Central memory CD4-positive, alpha-beta T cell (primary cell): ENCODE measurements at places on chromosomes 12 and 14.

GRCh38 chr14:79586989-79587598 is 624.2 kb downstream of the DIO2 start:
- no peak for DNase-seq

- DNase-seq: no peak
These were observed 205.9 kb downstream of the STXBP6 start for GRCh38 chr14:24844011-24844410.

GRCh38 chr12:74286254-74286653 is 251.4 kb upstream of the ATXN7L3B start:
- DNase-seq: no peak

GRCh38 chr12:66707002-66707697 is 28.3 kb upstream of the GRIP1 start:
- DNase-seq: no peak

DNA sequence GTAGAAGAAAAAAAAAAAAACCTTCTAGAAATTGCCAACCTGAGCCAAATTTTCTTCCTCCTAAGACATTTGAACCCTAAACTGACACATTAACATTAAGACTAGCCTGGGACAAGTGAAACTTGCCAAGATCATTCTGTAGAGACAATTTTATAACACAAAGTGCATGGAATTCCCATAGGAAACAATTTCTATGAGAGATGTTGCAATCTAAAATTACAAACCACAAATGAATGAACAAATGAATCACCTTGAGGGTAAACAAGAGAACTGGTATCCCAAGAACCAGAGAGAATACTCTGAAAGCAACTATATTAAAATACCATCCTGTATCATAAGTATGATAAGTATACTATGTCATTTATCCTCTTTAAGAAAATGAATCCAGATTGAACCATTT is 165.3 kb downstream of the DICER1 start:
- no peak for DNase-seq

- DNase-seq: no peak
These were observed 126.1 kb downstream of the SYT10 start for GRCh38 chr12:33313476-33313875.

- DNase-seq: no peak
These were observed 919 bp downstream of the PSMA3 start for GRCh38 chr14:58245562-58245961.

DNA sequence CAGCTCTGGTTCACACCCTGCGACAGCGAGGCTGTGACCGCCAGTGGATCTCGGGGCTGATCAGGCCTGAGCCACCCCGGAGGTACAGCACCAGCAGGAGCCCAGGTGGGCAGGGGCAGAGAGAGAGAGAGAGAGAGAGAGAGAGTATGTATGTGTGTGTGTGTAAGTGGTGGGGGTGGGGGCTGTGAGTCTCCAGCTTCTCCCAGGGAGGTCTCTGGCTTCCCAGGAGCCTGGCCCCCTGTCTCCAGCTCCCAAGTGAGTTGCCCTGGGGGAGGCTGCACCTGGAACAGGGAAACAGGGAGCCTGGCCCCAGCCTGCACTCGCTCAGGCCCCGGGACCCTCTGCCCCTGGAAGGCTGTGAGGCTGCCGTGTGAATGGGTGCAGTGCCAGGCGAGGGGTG is 2.0 kb downstream of the C14orf180 start:
- no peak for DNase-seq

- DNase-seq: no peak
These were observed 3.0 kb upstream of the CRACR2A start for GRCh38 chr12:3755898-3756297.

- no peak for DNase-seq
These were observed 64.2 kb upstream of the TMCC3 start for GRCh38 chr12:94714378-94715114.

DNA sequence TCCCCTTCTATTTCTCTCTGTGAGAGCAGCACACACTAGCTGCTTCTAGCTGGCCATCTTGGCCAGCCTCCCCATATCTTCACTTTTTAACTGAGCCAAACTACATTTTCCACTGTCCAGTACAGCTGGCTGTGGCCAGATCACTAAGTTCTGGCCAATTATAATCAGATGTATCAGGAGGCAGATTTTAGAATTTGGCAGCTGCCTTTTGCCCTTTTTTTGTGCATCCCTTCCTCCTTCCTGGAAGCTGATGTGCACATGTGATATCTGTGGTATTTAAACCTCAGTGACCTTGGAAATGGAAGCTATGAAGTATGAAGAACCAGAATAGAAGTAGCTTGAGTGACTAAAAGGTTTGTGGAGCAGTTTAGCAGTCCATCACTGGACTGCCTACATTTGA is 49.8 kb upstream of the ANO6 start:
- DNase-seq: no peak

DNA sequence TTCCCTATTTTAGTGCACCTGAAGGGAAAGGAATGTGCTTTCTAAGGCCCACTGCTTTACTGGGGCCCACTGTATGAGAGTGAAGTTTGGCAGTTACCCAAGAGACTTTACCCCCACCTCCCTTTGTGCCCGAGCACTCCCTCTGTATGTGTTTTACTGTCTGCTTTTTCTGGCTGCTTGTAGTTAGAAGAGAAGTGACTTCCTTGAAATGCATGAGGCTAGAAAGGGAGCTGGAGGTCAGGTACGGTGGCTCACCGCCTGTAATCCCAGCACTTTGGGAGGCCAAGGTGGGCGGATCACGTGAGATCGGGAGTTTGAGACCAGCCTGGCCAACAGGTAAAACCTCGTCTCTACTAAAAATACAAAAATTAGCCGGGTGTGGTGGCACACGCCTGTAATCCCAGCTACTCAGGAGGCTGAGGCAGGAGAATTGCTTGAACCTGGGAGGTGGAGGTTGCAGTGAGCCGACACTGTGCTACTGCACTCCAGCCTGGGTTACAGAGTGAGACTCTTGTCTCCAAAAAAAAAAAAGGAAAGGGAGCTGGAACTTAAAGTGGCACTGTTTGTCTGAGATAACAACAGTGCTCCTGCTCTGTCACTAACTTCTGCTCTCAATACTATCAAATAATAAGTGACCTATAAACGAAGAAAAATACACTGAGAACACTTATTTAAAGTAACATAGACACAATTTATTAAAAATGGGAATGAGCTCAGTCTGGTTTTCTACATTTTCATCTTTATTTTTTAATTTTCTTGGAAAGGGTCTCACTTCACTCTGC is 5.8 kb downstream of the TRIP11 start:
- no peak for DNase-seq

- DNase-seq: no peak
These were observed 171.6 kb upstream of the HIF1A start for GRCh38 chr14:61523751-61524150.

DNA sequence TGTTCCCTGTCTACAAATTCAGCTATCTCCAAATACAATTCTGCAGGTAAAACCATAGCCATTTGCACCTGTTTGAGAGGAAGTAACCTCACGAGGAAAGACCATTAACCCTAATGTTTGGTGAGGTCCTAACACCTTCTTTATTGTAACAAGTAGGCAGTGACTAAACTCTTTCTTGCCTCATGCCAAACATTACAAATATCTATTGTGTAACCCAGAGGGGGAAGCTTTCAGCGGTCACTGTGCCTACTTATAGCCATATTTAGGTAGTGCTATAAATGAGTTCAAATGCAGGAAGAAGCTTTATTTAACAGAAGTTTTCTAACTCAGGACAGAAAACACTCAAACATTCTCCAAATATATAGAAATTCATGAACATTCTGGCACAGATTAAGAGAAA is 252.7 kb downstream of the LRFN5 start:
- DNase-seq: no peak

DNA sequence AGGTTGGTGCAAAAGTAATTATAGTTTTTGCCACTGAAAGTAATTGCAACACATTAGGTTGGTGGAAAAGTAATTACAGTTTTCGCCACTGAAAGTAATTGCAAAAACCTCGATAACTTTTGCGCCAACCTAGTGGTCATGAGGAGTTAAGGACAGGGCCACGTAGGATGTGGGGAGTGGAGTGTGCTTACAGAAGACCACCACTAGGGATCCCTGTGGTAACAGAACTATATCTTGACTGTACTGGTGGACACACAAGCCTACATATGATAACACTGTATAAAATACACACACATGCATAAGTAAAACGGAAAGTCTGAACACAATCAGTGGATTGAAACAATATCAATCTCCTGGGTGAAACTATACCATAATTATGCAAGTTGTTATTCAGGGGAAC is 187.4 kb upstream of the ABCD2 start:
- DNase-seq: no peak

GRCh38 chr12:20596061-20596460 is 99.1 kb upstream of the SLCO1C1 start:
- DNase-seq: no peak

DNA sequence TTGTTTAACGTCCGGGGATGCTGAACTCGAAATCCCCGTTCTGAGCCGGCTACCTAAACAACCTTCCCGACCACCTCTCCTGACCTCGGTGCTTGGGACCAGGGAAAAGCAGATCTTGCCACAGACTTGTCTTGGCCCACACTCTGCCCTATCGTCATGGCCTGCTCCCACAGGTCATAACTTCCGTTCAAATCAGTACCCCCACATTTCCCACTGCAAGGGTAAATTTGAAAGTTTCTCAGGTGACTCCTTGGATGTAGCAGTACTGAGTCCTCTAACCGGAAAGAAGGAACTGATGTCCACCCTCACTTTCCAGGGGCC is 612 bp upstream of the RBM23 start:
- no peak for DNase-seq

GRCh38 chr14:68016255-68016914 is 196.8 kb downstream of the RAD51B start:
- no peak for DNase-seq

GRCh38 chr12:121649819-121650353 is 19.6 kb downstream of the MORN3 start:
- peak; percentile 48 for DNase-seq

GRCh38 chr14:37018571-37019240 is 153.7 kb downstream of the SLC25A21 start:
- DNase-seq: no peak

- no peak for DNase-seq
These were observed 13.9 kb upstream of the PSMC1 start for GRCh38 chr14:90242444-90242843.

GRCh38 chr12:111457071-111457470 is 51.3 kb downstream of the SH2B3 start:
- DNase-seq: no peak

DNA sequence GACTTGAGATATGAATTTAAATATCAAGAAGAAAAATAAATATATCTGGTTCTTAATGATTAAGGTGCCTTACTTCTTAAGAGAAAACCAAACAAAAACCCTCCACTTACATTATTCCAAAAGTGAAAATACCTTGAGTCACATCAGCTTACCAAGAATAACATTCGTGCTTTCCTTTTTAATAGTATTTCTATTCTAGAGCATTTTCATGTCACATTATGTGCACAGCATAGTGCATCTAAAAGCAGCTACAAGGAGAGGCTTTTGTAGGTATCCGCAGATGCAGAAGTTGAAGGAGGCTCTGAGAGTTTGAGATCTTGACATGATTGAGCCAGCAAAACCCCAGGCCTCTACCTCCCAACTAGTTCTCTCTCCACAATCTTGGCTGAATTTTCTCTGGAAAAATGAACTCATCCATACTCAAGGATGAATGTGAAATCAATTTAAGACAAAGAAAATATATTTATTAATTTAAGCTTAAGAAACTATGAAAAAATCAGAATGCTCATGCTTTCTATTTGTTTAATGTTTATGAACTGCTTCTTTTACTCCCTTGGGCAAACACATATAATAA is 275.0 kb downstream of the AKAP6 start:
- no peak for DNase-seq

DNA sequence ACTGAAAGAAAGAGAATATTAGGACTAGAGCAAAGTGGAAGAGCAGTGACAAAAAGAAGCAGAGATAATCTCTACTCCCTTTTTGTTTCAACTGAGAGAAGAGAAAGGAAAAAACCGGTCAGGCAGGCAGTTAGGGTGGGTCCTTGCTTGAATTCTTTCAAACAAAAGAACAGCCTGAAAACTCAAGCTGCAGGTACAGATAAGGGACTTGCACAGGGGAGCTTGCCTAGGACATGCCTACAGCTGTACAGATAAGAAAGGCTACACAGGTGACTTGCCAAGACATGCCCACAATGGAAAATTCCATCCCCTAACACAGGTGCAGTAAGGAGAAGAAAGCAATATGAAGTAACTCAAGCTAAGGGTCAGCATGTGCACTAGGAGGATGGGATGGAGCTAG is 532.2 kb upstream of the MIS18BP1 start:
- DNase-seq: no peak

DNA sequence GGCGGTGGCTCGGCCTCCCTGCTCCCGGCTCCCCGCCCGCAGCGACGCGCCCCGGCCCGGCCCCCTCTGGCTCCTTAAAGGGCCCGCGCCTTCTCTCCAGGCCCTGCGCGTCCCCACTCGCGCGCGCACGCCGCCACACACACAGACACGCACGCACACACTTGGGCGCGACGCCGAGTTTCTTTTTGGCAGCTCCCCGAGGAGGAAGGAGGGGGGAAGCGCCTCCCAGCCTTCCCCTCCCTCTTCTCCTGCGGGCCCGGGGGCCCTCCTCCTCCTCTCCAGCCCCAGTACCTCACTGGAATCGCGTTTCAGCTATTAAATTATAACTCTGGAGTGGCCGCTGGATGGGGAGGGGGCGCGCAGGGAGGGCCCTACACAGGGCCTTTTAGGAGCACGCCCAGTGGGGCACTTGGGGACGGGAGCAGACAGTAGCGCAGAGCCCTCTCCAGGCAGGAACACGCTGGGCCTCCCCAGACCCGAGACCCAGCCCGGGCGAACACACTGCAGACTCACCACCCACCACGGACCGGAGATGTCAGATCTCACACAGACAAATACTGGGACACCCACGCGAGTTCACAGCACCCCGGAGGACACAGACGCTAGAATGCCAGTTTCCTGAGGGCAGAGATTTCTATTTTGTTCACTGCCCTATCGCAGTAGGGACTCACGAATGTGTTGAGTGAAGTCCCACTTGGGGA is 411 bp upstream of the NCOR2 start:
- DNase-seq: peak; percentile 83

DNA sequence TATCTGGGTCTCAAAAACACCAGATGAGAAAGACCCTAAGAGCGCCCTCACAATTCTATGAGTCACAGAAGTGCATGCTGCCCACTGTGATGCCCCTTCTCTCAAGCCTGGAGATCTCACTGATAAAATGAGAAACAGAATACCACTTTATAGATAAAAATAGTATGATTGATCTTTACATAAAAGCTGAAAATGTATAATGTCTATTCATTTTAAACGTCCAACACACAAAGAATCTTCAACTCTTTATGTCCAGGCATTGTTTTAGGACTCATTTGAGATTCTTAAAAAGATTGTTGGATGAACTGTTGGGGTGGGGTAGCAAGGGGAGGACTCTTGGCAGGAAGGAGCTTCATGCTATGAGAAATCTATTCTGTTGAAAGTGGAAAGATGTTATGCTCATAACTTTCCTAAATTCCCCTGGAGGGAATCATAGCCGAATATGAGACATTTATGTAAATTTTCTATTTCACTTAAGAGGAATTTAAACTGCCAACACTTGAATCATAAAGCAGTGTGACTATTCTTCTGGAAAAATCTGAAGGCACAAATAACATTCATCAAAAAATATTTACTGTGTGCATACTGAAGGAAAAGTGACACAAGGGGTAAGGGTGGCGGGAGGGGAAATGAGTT is 174.6 kb downstream of the STXBP6 start:
- DNase-seq: no peak
